ENCODE measurements at places on chromosomes 7 and 10.

GRCh38 chr7:43142703-43143102, 30.3 kb downstream of the HECW1 start:
- no peak for DNase-seq

- no peak for DNase-seq
Measured at GRCh38 chr7:25250386-25250785, 22.1 kb upstream of the NPVF start.

- DNase-seq = no peak
Measured at GRCh38 chr10:105070249-105070648, 429.2 kb downstream of the SORCS3 start.

DNA sequence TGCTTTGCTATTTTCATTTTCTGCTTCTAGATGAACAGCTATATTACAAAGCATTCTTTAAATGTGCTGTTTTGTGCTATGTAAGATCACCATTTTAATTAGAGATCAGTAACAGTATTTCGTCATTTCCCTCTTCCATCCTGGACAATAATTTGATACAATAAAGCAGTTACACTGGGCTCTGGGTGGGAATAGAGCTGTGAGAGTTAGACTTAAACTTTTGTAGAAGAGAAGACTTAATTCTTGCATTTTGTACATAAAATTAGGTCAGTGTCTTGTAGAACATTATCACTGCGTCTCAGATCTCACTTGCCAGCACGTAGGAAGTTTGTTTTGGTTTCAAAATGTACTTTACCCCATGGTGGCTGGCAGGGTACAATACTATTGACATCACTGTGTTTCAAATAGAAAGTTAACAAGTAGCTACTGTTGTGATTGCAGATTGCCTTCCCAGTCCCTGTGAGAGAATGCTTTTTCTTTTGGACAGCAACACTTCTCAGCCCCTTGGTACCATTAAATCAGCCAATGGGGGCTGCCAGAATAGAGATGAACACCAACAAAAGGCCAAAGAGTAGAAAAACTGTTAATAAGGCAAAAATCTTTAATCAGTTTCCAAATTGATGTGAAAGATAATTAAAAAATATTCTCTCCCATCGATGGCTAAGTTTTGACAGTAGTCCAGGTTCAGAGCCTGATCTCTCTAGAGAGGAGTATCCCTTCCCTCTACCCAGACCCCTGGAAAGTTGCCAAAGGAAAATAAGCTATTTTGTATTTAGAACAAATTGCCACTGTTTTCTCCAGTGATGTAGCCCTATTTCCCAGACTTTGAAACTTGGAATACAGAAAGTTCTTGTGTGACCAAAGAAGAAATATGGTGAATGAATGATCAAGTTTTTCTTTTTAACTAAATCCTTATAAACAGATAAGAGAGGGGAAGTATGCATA, 35.1 kb downstream of the SMNDC1 start:
- no peak for DNase-seq

GRCh38 chr7:44279731-44280505, 45.5 kb downstream of the CAMK2B start:
- DNase-seq = no peak

- DNase-seq = no peak
Measured at GRCh38 chr7:156059369-156059768, 247.1 kb upstream of the SHH start.

DNA sequence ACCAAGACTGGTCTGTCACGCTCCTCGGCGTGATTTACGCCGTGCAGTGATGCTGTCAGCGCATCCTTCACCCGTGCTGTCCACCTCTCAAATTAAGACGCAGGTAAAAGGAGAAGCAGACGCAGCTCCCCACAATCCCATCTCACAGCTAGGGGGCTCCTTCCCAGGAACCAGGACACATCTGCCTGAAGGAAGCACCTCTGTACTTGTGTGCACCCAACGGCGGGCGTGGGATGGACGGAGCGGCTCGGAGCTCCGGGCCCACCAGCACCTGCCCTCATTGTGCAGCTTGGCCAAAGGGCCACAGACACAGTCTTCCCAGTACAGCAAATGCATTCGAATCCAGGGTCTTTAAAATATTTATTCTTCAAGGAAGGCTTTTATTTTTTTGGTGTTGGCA, 55.3 kb downstream of the STK32C start:
- DNase-seq = no peak

GRCh38 chr7:81710751-81711150, 59.1 kb downstream of the HGF start:
- no peak for DNase-seq

DNA sequence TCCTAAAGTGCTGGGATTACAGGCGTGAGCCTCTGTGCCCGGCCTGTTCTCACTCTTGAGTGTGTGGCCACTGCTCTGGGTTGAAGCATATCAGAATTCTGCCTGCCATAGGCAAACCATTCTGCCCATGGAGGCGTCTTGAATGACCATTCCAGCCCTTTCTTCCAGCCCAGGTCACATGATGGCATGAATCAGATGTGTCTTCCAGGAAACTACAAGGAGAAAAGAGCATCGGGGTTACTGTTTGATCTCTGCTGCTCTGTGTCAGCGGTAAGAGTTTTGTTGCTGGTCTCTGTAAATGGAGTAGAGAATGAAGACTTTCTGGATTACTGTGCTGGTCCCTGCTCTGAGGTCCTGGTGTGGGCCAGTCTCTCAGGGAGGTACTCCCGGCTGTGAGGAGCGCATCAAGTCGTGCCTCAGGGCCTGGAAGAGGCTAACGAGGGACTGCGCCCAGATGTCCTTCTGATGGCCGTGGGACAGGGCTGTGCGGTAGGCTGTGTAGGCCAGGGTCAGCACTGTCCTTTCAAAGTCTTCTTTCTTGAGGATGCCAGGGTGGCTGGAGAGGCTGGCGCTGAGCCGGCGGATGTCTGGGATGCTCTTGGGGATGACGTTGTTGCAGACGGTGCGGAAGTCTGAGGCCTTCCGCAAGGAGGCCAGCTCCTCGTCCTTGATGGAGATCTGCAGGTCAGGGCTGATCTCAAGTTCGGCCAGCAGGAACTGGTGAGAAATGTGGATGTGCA, 5.8 kb upstream of the SLC13A4 start:
- DNase-seq = no peak

GRCh38 chr10:70492786-70493659, 14.5 kb downstream of the PALD1 start:
- DNase-seq = no peak

DNA sequence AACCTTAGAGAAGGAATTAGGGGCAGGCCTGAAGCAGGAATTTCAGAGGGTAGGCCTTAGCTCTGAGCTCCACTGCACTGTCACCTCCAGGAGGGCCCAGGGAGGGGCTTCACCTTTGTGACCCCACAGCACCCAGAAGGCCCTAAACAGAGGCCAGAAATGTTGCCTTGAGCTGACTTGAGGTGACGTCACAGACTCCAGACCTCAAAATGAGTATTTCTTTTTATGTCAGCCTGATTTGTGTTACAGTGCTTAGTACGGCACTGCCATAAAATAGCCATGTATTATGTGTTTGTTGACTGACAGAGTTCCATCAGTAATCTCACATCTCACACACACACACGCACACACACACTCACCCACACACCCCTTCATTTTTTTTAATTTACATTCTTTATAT, 211.2 kb downstream of the CCDC3 start:
- DNase-seq = no peak

- no peak for DNase-seq
Measured at GRCh38 chr7:151366166-151366879, 24.7 kb downstream of the NUB1 start.

GRCh38 chr10:17427666-17428350, 26.6 kb downstream of the ST8SIA6 start:
- no peak for DNase-seq

GRCh38 chr10:51108406-51108805, 34.1 kb downstream of the PRKG1 start:
- DNase-seq = no peak

GRCh38 chr10:60942788-60943315, 1.1 kb downstream of the RHOBTB1 start:
- DNase-seq = no peak

- no peak for DNase-seq
Measured at GRCh38 chr7:13945670-13946069, 43.8 kb downstream of the ETV1 start.

DNA sequence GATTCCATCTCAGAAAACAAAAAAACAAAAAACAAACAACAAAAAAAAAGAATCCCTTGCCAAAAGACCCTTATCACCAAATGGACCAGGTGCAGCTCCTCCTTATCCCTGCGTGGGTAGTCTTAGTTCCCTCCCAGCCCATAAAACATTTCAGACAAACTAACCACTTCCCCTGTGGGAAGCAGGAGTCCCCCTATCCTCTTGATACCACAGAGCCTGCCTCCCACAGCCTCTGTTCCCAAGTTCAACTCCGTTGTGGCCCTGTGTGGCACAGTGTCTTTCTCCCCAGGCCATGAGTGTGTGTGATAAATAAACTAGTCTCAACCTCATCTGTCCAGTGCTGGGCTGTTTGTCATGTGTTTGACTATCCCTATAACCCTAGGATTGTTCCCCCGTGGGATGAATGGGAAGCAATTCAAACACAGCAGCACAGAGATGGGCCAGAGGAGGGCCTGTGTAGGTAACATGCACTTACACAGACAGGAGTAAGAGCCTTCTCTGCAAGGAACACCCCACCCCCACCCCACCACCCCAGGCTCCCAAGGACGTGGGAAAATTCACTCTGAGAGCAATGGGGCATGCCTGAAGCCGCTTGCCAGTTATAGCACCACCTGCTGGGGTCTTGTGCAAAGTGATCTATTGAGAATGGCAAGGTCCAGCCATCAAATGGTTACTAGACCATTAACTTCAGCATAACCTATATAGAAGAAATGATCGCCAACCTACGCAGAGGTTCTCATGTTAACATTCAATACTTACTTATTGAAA, 147.1 kb upstream of the GHITM start:
- no peak for DNase-seq

DNA sequence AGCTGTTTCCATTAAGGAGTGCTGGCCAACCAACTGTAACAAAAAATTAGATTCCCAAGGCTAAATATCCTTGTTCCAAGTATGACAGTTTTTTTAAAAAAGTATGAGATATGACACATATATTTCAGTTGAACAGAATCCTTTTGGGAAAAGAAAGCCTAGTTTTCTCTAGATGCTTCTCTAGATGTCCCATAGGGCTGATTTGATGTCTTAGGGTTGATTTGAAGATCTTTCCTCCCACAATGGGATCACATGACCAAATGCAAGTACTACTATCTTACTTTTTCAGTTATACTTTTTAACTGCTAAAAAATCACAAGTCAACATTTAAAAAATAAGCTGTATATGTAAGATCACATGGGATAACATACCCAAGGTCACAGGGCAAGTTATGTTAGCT, 3.7 kb downstream of the NAMPT start:
- no peak for DNase-seq

- DNase-seq = no peak
Measured at GRCh38 chr7:144835155-144835611, 670 bp downstream of the TPK1 start.

DNA sequence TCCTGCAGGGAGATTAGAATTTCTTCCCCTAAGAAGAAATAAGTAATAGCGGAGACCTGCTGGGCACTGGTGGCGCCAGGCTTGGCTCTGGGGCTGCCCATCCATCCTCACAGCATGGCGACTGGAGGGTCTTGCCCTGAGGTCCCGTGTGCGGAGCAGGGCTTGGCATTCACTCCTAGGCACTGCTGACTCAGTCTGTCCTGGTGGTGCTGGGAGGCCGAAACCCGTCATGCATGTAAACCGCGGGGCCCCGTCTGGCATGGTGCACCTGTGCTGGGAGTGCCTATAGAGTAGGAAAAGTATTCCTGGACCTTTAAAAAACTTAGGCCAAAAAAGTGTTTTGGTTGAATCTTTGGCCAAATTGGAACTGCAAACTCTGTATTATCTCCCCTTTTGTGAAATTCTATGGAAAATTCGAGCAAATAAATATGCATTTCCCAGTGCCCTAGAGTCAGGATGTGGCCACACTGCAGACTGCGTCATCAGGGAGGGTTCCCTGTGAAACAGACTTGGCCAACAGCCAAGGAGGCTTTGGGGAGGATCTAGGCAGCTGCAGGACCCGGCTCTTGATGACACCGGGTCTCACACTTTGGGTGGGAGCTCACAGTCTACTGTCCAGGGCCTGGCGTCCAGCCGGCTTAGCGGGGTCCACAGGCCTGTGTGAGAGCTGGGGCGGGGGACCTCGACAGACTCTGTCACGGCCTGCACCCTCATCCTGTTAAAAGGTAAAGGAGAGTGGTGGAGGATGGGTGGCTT, 122.3 kb downstream of the VIPR2 start:
- DNase-seq = no peak

DNA sequence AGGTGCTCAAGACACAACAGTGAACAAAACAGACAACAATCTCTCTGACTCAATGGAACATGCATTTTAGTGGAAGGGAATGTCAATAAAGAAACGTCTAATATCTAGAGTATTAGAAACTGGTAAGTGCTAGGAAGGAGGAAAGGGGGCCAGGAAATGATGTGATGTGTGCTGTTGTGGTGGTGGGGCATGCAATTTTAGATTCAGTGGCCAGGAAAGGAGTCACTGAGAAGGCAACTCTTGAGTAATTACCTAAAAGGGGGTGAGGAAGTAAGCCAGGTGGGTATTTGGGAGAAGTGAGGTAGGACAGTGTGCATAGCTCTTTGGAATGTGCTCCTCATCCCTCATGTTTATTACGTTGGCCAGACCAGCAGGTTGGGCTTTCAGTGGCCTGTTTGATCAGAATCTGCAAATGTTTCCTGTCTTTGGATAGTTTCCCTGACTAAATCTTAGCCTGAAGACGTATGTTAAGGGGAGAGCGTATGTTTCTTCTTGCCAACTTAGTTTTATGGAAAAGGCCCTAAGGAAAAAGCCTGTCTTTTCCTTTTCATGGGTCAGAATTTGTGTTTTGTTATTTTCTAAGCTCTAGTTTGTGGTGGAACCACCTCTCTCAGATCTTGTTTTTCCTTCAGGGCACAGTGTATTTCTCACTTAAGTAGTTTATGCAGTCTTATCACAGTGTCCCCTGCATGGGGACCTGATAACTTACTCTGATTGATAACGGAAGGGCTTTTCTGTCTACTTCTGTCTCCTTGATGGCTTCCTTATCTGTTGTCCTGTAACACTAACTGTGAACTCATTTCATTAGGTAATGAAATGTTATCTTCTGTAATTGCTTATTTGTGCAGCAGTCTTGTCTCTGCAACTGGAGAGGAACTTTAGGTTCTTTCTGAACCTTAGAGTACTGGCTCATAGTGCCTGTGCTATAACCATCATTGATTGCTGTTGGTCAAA, 203.7 kb downstream of the AUTS2 start:
- DNase-seq = no peak

All from stimulated activated CD8-positive, alpha-beta memory T cell treated with anti-CD3 and anti-CD28 coated beads, Interleukin-4, amount 100 ng/mL, for 1 hour (primary cell).